ENCODE measurements at places on chromosomes 1 and 21.

GRCh38 chr1:22737374-22738068 is 26.9 kb downstream of the EPHB2 start:
- DNase-seq: no peak

DNA sequence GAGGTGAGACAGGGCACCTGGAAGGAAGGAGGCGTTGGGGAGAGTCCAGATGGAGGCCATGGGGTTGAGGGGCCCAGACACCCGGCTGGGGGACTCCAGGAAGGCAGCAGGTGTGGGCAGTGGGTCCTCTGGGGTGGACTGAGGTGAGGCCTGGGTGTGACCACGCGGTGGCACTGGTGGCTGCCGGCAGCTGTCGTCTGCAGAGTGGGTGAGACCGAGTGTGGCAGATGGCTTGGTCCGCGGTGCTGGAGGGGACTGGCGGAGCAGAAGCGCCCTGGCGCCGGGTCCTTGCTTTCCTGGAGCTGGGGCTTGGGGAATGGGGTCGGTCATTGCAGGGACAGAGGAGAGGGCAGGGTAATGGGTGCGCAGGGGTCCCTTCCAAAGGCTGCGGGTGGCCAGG is 12.5 kb downstream of the AGRN start:
- DNase-seq: no peak

DNA sequence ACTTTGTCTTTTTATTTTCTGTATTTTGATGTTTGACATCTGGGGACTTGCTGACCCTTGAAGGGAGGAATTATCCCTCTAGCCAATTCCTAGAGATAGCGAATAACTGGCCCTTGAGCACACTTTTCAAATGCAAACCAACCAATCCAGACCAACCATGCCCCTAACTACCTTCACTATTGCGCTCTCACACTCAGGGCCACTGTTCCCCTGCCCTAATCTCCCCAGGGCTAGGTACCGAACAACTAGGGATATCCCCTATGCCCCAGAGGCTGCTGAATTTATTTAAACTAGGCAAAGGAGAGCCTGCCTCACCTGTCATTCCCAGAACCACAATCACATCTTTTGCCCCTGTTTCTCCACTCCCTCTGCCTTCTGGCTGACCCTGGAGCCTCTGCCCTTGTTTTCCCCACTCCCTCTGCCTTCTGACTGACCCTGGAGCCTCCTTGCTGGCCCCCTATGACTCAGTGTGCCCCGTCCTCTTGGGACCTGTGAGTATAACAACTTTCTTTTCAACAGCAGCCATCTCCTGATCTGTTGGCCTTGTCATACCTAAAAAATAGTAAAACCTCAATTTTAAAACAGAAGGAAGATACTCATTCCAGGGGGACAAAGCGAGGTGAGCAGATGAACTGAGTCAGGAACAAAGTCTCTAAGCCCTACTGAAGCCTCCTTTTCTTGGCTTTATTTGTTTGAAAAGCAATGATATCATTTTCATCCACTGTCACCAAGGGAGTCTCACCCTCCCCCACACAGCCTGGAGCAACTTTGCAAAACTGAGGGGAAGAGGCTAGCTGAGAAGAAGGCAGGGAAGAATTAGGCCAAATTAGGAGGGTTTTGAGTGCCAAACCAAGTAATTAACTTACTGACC is 115.5 kb downstream of the NMNAT2 start:
- no peak for DNase-seq

DNA sequence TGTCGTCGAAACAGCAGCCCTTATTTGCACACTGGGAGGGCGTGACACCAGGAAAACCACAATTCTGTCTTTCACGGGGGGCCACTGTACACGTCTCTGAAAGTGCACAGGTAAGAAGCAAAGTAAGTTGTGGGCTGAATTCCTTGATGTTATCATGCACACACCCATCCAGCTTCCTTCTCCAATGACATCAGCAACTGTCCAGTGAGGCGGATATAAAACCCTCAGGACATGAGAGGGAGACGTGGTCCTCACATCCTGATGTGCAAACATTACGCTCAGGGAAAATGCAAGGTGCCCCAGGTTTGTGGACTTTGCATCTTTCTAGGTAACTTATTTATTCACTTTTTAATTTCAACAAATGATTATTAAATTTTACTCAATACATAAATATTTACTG is 3.0 kb downstream of the TFF1 start:
- DNase-seq: no peak

DNA sequence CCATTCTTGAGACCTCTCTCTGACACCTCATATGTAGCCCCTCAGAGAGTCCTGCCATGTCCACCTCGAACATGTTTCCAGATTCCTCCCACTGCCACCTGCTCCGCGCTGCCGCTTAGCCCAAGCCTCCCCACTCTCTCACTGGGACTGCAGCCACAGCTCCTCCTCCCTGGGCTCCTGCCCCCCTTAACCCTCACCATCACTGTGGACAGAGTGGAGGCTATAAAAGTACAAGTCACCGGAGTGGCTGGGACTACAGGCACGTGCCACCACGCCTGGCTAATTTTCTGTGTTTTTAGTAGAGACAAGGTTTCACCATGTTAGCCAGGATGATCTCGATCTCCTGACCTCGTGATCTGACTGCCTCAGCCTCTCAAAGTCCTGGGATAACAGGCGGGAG is 77.0 kb downstream of the VWA5B1 start:
- DNase-seq: no peak

- no peak for DNase-seq
Observed at GRCh38 chr21:42238185-42238934, 19.4 kb downstream of the ABCG1 start.

DNA sequence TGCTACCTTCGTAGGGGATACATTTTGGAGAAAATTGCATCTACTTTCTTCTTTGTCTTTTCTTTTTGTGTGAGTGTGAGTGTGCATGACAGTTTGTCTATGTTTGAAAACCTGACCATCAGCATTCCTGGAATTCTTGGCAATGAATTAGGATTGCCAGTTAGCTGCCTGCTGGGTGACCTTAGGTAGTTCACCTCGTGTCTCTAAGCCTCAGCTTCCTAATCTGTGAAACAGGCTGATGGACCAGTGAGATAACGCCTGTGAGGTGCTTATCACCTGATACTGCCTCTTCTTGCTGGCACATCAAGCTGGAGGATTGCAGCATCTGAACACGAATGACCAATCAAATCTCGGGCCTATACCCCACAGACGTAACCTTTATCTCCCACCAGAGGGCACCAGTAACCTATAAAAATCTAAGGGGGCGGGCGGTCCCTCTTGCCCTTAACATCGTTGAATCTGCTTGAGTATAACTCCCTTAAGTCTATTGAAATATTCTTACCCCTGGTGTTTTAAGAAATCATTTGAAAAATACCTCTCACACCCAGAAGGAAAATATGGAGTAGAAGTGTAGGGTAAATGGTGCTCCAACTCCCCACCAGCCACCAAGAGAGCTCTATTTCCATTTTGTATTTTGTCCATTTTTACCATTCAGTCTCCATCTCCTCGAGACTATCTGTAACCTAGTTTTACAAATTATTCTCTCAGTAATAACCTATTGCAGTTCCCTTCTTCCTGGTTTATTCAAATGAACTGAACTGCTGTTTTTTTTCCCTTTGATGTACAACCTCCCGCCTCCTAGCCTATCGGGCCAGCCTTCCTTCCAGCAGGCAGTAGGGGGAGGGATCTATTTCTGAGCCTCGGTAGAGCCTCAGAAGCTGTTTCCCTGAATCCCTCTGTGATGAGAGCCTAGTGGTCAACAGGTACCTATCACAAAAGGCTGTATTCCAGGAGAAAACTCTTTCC is 49.7 kb downstream of the MDM4 start:
- peak; percentile 32 for DNase-seq

Data from nucleus accumbens (tissue), 56 donors.